ENCODE measurements at places on chromosomes 3 and 15.
A peak's percentile ranks its signal among the peaks of the same experiment; 100 is the strongest.

GRCh38 chr15:54014067-54014655 is 35.9 kb downstream of the UNC13C start:
- no peak for DNase-seq

GRCh38 chr15:48674876-48675275 is 29.4 kb upstream of the FBN1 start:
- no peak for DNase-seq

GRCh38 chr15:39140060-39140604 is 440.7 kb upstream of the THBS1 start:
- peak; percentile 41 for DNase-seq

DNA sequence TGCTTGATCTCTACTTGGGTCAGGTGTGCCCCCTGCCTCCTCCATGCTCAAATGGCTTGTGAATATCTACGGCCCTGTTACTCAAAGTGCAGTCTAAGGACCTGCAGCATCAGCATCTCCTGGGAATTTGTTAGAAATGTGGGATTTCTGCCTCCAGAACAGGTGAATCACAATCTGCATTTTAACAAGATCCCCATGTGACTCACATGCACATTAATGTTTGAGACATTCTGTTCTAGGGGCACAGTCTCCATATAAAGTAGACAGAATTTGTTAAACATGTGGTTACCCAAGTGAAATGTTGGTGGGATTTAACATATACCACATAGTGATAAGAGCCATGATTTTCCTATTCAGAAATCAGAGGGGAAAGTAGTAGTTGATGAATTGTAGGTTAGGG is 256.2 kb downstream of the NR1D2 start:
- no peak for DNase-seq

- no peak for DNase-seq
These were observed 237.3 kb upstream of the ZBTB20 start for GRCh38 chr3:115384381-115384780.

Data from T-helper 2 cell treated with Interferon-gamma antibody and Interleukin-4, amounts not matched to agents 5 μg/mL and 100 μg/mL, for 36 hours (primary cell).